ENCODE measurements at places on chromosomes 3 and 15.

- DNase-seq: peak; percentile 55
Measured at GRCh38 chr15:74207652-74208440, 5.3 kb upstream of the STRA6 start.

DNA sequence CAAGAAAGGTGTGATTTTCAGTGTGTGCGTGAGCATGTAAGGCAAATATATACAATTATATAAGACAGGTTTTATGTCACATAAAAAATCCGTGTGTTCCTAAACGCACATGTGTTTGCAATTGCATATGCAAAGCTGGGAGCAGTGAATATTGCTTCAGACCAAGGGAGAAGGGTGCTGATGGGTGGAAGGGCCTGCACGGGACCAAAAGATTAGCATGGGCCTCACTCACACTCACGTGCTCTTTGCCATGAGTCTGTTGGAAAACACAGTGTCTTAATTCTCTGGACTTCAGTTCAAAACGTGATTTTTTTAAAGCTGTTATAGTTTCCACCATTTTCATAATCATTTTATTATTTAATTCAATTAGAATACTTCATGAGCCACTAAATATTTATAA is 7.2 kb upstream of the ARRDC4 start:
- no peak for DNase-seq

- DNase-seq: no peak
Measured at GRCh38 chr3:90080988-90081387, 973.6 kb downstream of the EPHA3 start.

GRCh38 chr3:193731656-193732055 is 138.6 kb downstream of the OPA1 start:
- no peak for DNase-seq

DNA sequence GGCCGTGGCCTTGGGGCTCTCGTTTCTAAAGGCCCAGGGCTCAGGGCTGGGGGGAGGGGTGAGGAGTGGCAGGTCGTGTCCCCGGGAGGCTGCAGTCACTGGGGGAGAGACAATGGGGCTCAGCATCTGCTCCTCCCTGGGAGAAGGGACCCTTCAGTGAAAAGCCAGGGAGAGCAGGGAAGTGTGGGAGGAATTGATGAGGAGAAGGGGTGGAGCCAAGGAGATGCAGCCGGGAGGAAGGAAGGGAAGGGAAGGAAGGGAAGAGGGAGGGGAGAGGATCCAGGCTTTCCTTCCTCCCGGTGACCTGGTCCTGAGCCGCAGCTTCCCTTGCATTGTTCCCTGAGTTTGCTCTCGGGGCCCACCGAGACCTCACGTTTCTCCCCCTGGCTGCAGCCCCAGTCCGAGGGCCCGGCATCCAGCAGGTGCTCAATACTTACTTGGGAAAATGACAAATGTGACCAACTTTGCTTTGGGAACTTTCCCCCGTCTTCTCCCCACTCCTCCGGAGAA is 1.4 kb upstream of the ZNF710 start:
- DNase-seq: peak; percentile 22

DNA sequence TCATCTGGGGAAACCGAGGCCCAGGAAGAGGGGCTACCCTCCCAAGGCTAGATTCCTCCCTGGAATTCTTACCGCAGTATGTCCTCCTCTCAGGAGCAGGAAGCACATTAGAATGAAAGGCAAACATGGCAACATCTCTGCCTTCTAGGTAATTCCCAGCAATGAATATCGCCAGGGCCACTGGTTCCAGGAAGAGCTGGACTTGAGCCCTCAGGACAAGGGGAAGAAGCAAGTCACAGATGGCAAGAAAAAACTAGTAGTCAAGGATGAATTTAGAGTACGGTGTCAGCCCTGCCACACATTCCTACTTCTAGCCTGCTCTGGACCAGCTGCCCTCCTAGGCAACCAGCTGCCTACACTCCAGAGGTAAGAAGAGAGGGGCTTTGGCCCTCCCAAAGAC is 42.9 kb downstream of the MEGF11 start:
- DNase-seq: no peak

DNA sequence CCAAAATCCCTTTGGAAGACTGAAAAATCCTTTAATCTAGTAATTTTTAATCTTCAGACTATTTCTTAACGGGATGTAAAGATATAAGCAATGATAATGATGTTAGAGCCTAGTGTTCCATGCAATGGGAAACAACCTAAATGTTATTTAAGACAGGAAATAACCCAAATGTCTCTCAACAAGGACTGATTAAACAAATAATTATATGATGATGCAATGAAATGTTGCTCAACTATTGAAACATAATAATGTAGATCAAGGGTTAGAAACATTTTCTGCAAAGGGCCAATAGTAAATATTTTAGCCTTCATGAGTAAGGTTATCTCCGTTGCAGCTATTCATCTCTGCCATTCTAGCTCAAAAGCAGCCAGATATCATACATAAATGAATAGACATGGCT is 275.4 kb downstream of the NEK10 start:
- no peak for DNase-seq

GRCh38 chr3:39577541-39577940 is 110.1 kb downstream of the MOBP start:
- DNase-seq: no peak

DNA sequence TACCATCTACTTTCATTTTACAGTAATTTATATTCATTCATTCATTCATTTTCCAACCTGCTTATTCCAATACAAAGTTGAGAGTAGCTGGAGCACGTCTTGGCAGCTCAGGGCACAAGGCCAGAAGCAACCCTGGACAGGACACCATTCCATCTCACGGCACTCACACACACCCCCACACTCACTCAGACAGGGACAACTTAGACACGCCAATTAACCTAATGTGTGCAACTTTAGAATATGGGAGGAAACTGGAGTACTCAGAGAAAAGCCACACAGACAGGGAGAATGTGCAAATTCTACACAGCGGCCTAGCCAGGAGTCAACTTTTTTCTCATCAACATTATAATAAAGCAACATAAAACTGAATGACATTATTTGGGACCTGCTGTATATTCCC is 46.7 kb downstream of the IGF2BP2 start:
- DNase-seq: no peak

- DNase-seq: peak; percentile 90
Measured at GRCh38 chr15:99495430-99496301, 70.1 kb upstream of the MEF2A start.

GRCh38 chr3:143975554-143976152 is 4.0 kb downstream of the DIPK2A start:
- peak; percentile 16 for DNase-seq

- no peak for DNase-seq
Measured at GRCh38 chr3:42127226-42127625, 36.1 kb downstream of the TRAK1 start.

DNA sequence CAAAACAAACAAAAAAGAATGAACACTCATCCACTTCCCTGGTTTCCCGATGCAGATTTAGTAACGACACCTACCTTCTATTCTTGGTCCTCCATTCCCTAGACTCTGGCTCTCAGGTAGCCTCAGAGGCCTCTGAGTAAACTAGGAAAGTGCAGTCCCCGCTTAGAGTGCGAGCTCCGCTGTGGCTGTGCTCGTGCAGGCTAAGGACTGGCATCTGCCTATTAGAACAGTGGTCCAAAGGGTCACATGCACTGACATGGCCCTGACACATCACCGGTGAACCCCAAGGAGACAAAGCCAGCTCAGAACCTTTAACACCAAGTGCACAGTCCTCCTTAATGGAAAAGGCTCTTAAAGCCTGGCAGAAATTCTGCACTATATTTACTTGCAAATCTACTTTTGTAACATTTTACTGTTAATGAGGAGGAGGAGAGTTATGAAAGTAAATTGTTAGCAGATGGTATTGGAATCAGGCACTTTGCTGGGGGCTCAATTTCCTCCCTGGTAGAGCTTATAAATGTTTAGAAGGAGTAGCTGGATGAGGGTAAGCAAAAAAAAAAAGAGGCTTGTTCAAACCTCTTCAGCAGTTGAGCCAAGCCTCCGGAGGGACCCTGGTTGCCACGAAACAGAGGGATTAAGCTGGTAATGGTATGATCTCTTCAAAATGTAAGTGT is 31.1 kb downstream of the VGLL4 start:
- no peak for DNase-seq

- DNase-seq: no peak
Measured at GRCh38 chr3:50323092-50323600, 601 bp upstream of the HYAL2 start.

DNA sequence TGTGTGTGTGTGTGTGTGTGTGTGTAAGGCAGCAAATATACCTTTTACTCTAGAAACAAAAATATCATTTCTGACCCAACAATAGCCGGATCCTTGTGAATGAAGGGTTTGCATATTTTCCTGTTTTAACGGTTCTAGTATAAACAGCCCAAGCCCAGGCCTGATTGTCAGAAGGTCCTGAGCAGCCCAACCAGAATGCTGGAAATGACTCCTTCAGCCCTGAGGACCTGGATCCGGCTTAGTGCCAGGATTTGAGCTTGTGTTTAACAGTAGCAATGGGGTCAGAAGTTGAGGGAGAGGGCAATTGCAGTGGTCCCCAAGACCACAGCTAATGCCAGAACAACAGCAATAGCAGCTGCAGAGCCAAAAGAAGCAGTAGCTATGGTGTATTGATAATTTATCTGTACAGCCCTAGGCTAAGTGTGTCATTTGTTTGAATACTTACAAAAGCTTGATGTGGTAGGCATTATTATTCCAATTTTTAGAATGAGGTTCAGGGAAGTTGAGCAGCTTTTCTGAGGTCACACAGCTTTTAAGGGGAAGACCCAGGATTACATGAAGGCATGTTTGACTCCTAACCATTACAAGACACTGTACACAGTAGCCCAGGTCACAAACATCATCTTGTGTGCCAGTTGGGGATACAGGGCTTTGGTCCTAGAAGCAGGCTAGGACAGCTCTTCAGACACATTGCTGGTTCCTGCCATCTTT is 12.8 kb downstream of the FOXL2 start:
- no peak for DNase-seq

DNA sequence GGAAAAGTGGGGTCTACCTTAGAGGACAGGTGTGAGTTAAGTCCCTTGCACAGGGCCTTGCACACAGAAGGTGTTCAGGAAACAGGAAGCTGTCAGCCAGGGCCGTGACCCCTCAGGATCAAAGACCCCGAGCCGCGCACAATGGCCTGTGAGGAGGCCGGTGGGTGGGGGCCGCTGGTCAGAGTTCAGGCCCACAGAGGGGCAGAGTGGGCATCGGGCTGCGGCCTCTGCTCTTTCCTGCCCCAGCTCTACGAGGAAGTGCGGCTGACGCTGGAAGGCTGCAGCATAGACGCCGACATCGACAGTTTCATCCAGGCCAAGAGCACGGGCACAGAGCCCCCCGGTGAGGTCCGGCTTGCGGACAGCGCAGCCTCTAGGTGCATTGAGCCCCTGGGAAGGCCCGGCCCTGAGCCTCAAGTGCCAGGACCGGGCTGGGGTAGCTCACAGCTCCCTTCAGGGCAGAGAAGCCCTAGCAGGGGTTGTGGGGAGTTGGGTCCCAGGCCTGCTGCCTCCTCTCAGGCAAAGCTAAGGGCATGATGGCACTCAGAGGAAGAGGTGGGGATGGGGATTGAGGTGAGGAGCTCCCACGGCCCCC is 37.2 kb downstream of the PSTPIP1 start:
- peak; percentile 11 for DNase-seq

DNA sequence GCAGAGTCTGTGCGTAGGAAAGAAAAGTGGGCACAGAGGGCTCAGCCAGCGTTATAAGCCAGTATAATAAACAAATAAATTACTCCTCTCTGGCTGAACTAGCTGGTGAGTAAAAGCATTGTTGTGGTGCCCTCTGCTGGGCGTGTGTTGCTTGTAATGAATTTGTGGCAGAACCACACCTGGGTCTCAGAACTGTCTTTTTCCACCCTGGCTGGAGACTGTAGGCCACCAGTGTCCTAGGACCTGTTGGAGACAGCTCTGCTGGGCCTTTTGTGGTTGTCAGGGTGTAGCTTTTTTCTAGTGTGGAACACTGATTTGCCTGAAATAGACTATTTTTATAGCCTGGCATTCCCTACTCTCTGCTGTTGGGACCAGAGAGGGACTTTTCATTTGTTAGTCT is 130.5 kb upstream of the EIF1B start:
- DNase-seq: peak; percentile 90

DNA sequence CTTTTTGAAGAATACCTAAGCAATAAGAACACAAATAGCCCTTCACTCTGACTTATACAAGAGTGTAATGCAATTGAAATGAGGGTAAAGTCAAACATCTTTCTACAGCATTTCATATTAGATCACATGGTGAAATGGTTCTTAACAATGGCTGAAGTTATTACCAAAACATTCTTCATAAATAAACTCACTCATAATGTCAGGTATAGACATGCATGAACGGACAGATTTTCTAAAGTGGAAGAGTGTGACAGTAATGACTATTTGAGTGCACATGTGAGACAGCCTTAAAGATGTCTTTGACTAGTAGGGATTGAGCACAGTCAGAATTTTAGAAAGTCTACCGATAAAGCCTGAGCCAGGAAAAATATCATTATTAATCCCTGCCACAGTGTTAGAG is 471.0 kb downstream of the ZPLD1 start:
- no peak for DNase-seq

DNA sequence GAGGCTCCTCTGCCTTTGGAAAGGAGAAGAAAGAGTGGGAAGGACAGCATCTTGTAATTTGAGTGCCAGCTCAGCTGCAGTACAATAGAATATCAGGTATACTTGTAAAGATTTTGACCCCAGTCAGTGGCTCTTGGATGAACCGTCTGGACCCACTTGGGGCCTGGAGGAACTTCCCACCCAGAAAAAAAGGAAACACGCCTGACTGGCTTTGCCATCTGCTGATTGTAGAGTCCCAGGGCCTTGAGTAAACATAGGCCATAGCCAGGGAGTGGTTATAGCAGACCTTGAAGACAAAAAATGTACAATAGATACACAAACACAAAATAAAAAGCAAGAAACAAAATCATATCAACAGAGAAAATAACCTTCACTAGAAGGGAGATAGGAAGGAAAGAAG is 112.1 kb downstream of the GOLIM4 start:
- no peak for DNase-seq

- DNase-seq: no peak
Measured at GRCh38 chr3:152147748-152148147, 121.0 kb upstream of the MBNL1 start.

- DNase-seq: peak; percentile 28
Measured at GRCh38 chr3:48299746-48300712, 33.4 kb downstream of the SPINK8 start.

GRCh38 chr3:176840641-176841286 is 356.5 kb downstream of the TBL1XR1 start:
- DNase-seq: no peak

- DNase-seq: no peak
Measured at GRCh38 chr3:51710631-51711351, 3.9 kb downstream of the GRM2 start.

DNA sequence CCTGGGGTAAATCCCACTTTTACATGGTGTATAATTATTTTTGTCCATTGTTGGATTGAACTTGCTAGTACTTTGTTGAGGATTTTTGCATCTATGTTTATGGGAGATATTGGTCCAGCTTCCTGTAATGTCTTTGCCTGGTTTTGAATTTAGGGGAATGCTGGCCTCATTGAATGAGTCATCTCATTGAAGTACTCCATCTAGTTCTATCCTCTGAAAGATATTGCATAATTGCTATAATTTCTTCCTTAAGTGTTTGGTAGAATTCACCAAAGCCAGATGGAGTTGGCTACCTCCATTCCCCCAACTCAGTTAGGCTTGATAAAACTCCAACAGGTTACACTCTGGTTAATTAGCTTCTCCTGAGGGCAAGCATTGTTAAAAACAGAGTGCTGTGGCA is 237.4 kb upstream of the TGFBR2 start:
- no peak for DNase-seq

GRCh38 chr15:62412686-62413085 is 247.6 kb upstream of the C2CD4B start:
- DNase-seq: no peak

- DNase-seq: no peak
Measured at GRCh38 chr15:73483053-73483452, 40.1 kb downstream of the REC114 start.

All from testis (tissue), 5 donors.